ENCODE measurements at places on chromosomes 16 and 17.
A peak's percentile ranks its signal among the peaks of the same experiment; 100 is the strongest.

- DNase-seq, result no peak
Observed at GRCh38 chr17:83176623-83177583, 97.5 kb downstream of the METRNL start.

GRCh38 chr16:20385844-20386832, 18.4 kb downstream of the PDILT start:
- DNase-seq, result peak; percentile 55

DNA sequence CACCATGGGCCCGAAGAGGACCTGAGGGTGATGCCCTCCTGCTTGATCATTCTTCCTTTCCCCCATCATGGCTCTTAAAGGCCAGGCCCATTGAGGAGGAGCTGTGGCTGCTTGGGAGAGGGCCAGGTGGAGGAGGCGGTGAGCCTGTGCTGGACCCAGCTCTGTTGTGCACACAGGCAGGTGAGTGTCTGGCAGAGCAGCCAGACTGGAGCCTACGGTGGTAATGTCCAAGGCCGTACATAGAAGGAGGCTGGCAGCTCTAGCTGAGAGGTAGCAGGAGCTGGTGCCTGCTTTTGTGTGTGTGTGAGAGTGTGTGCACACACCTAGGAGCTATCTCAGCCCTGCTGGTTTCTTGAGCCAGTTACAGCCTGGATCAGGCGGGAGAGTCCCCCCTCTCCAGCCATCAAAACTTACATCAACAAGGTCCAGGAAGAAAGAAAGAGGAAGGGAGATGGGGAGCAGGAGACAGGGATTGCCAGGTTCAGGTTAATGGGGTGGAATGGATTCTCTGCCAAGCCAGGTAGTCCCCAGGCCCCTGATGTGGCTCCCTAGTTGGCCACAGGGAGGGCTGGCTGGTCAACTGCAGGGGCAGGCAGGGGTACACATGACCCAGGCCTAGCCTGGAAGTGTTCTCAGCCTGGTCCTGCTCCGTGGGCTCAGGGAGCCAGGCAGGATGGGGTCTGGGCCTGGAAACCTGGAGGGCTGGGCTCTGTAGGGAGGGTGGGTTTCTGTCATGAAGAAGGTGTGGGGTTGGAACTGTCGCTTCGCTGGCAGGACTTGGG, 107.1 kb downstream of the RAP1GAP2 start:
- DNase-seq, result no peak

- no peak for DNase-seq
Observed at GRCh38 chr16:65413861-65414260, 292.0 kb upstream of the CDH11 start.

DNA sequence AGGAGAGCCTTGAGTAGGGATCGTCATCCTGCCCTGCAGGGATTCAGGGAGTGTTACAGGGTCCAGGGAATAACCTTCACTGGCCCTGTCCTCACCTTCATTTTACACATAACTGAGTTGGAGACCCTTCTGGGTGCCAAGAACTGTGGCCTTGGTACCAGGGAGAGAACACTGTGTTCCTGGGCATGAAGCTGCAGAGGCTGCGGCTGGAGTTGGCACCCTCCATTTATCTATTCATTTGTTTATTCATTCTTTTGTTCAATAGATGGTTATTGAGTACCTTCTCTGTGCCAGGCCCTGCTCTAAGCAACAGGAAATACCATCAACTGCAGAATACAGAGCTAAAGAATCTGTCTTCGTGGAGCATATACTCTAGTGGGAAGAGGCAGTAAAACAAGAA, 6.7 kb downstream of the ABCC3 start:
- DNase-seq, result no peak

GRCh38 chr17:77231076-77231871, 90.5 kb downstream of the SEC14L1 start:
- no peak for DNase-seq

DNA sequence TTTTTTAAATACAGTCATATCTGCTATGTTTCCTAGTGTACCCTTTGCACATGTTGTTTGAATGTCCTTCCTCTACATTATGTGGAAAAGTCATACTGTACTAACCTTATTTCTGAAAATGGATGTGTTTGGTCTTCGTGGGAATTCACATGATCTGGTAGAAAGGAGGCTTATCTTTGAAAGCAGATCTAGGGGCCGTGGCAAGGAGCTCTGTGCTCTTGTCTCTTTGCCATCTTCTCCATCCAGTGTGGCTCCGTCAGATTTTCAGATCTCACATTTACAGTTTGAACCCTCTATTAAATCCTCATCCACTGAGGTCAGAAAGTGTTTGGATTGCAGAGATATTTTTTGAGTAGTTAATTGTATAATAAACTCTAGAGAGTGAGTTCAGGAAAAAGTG, 32.9 kb downstream of the MAP2K4 start:
- DNase-seq, result no peak

DNA sequence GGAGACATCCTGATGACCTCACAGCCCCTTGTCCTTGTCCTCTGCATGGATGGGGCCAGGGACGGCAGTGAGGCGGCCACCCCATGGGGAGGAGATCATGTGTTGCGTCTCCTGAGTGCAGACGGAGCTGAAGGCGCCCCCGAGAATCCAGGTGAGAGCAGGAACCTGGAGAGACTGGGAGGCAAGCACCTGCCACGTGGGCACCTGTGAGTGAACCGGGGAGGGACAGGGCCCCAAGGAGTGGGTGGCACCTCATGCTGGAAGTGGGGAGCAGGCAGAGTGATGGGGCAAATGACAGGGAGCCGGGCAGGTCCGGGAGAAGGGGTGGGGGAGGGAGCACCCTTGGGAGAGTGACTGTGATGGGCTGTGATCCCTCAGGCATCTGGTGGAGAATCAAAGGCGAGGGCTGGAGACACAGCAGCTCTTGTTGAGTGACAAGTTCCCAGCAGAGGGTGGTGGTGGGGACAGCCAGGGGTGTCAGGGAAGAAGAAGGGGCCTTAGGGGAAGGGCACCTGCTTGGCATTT, 174.3 kb upstream of the CHMP6 start:
- no peak for DNase-seq

DNA sequence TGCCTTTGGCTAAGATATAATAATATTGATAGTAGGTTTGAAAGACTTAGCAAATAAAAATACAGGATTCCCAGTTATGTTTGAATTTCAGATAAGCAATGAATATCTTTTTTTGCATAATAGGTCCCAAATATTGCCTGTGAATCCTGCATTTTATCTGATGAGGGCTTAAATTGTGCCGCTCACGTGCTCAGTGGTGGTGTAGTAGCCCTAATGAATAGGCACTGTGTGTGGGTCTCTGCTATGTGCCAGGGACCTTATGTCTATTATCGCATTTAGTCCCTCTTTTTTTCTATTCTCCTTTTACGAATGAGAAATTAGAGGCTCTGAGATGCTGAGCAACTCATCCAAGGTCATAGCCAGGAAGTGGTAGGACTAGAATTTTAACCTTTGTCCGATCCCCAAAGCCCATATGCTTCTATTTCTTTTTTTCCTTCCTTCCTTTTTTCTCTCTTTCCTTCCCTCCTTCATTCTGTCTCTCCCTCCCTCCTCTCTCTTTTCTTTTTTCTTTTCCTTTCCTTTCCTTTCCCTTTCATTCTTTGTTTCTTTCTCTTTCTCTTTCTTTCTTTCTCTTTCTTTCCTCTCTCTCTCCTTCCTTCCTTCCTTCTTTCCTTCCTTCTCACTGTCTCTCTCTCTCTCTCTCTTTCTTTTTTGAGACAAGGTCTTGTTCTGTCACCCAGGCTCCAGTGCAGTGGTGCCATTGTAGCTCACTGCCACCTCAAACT, 47.2 kb downstream of the RGS9 start:
- no peak for DNase-seq

DNA sequence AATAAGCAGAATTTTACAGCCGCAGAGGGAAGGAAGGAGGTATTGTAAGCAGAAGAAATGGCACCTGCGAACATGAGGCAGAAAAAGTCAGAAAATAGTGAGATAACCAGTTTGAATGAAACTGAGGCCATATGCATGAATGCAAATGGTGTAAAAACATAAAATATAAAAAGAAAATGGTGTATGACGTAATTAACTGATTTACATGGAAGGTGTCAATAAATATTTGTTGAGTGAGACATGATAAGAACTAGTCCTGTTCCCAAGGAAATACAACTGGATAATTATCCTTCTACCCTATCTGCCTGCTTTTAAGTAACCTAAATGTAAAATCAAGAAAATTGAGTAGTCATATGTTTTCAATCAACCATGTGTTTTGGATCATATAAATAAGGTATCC, 178.1 kb upstream of the TOX3 start:
- no peak for DNase-seq

GRCh38 chr16:27177031-27177774, 26.1 kb upstream of the KDM8 start:
- DNase-seq, result peak; percentile 19

- no peak for DNase-seq
Observed at GRCh38 chr16:57252148-57252721, 7.2 kb downstream of the ARL2BP start.

DNA sequence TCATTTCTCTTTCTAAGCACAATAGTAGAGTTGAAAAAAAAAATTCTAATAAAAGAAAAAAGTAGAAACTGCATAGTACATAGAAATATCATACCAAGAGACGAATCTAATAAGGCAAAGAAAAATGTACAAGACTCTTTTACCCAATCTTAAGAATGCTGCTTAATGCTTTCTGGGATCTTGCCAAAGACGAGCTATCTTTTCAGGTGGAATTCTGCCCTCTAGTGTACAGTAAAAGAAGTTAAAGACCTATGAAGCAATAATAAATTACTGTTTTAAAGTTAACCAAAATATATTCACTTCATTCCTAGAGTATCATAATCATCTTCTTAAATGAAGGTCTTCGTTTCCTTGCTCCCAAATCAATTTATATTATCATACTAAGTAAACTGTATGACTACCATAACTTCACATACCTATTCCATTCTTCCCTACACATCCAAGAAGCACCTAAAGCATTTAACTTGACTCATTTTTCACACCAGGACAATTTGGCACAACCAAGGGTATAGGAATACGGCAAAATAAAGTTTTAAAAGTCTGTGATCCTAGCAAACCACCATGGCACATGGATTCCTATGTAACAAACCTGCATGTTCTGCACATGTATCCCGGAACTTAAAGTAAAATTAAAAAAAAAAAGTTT, 47.7 kb downstream of the CFDP1 start:
- no peak for DNase-seq

DNA sequence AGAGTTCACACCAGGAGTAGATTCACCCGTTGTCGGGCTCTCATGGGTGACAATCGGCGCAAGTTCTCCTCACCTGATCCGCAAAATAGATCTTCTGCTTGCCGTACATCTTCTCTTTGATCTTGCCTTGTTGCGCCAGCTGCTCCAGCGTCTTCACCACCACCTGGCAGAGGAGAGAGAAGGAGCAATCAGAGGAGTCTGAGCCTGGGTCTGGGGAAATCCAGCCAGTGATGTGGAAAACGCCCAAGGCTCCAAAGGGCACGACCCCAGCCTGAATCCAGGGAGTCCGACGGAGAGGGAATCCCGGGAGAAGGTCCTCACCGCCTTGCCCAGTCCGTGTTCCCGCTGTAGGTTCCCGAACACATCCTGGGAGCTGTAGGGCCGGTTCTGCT, 393 bp downstream of the PSMC3IP start:
- DNase-seq, result no peak

- DNase-seq, result no peak
Observed at GRCh38 chr17:75845058-75845711, 981 bp upstream of the UNC13D start.

DNA sequence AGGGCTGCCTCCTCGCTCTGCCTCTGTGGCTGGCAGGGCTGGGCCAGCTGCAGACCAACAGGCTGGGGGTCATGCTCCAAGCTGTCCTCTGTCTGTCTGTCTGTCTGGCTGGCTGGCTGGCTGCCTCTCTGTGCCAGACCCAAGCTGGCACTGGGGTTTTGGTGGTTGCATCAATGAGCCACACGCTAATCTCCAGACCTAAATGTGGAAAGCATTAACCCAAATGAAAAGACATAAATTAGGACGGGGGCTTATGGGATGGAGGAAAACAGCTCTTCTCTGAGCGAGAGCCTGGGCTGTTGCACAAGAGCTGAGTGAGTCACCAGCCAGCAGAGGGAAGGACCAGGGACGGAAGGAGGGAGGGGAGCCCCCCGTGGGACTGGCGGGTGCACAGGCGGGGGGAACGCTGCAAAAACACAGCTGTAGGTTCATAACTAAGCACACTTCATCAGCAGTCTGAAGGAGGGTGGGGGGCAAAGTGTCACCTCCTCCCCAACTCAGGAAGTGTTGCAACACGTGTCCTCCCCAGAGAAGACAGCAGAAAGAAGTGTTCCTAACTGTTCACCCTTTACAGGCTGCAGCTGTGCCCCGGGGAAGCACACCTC, 83.4 kb downstream of the GAS7 start:
- peak; percentile 25 for DNase-seq

- DNase-seq, result no peak
Observed at GRCh38 chr17:19387921-19388521, 1.0 kb upstream of the MFAP4 start.

DNA sequence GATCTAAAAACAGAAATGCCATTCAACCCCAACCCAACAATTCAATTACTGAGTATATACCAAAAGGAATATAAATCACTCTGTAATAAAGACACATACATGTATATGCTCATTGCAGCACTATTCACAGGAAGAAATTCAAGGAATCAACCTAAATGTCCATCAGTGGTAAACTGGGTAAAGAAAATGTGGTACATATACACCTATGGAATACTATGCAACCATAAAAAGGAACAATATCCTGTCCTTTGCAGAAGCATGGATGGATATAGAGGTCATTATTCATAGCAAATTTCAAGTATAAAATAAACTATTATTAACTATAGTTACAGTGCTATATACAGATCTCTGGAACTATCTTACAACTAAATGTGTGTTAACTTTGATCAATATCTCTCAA, 599.3 kb downstream of the CDH11 start:
- no peak for DNase-seq

DNA sequence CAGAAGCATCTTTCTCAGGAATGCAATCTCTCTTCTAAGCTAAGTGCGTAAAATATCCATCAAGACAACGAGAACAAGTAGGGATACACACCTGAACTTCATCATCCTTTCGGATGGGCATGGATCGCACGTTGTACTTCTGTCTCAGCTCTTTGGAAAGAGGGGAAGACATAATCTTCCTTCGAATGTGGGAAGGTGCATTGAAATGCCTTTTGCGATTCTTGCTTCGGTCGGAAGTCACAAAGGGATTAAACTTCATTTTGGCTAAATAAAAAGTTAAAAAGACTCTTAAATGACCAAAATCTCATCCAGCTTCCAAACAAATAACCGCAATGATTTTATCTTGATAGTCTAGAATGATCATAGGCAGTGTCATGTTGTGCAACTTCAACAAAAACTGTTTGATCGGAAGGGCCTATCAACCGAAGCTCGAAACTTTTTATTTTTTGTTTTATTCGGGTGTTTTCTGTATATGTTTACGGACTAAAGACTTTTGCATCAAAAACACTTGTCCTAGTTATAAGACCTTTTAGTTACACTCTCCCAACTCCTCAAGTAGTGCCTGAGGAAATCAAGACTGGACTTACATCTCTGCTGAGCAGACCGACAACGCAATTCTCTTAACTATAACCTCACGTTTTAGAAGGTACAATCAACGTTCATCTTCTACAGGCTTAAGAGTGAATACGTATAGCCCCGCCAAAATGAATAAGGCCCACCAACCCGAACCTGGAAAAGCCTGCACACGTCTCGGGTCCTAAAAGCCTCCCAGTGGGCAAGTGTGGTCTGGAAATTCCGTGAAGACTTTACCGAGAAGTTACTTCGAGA, 727 bp downstream of the RPL26 start:
- no peak for DNase-seq
